ENCODE measurements at places on chromosomes 6 and 20.

GRCh38 chr6:37531026-37531425 is 31.3 kb upstream of the CCDC167 start:
- no peak for DNase-seq

DNA sequence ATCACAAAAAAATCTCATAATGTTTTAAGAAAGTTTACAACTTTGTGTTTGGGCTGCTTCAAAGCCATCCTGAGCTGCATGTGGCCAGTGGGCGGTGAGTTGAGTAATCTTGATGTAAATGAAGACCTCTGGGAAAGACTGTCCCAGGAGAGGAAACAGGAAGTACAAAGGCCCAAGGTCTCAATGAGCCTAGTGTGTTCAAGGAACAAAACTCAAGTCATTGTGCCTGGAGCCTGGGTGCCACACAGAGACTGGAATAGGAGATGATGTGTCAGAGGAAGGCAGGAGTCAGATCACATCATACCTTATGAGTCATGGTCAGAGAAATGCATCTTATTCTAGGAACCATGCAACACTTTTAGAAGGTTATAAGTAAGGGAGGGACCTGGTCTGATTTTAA is 51.5 kb downstream of the COL19A1 start:
- no peak for DNase-seq

DNA sequence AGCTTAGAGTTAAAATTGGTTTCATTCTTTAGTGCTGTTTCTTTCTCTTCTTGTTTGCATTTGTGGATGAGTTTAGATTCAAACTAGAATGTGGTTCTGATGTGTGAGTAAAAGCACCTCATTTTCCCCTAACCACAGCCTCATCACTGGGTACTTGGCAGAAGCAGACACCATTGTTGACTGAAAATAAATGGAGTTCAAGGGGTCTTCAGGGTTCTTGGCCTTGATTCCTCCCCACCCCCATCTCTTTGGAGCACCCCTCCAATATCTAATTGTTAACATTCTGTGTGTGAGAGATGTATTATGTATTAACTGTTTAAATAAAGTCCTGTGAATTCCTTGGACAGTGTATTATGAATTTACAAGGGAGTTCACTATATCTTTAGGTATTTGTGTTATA is 59.6 kb downstream of the JARID2 start:
- DNase-seq: no peak

DNA sequence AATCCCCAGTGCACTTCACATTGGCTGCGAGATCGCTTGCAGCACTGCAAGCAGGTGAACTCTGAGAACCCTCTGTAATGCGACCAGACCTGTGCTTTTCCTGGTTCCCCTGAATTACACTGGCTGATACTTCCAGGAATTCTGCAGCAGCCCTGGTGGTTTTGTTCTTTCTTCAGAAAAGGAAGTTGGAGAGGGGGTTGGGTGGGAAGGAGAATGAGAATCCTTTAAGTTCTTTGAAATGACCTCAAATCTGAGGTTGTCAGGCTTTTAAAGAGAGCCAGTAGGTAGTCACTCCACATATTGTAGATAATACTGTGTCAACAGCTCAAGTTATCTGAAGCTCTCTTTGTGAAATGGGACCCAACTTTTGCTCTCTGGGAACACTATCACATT is 62.4 kb downstream of the GCNT2 start:
- no peak for DNase-seq

- DNase-seq: no peak
These were observed 21.1 kb downstream of the TRIM26 start for GRCh38 chr6:30192076-30192475.

- DNase-seq: no peak
These were observed 112.9 kb upstream of the PHACTR1 start for GRCh38 chr6:12603673-12604049.

DNA sequence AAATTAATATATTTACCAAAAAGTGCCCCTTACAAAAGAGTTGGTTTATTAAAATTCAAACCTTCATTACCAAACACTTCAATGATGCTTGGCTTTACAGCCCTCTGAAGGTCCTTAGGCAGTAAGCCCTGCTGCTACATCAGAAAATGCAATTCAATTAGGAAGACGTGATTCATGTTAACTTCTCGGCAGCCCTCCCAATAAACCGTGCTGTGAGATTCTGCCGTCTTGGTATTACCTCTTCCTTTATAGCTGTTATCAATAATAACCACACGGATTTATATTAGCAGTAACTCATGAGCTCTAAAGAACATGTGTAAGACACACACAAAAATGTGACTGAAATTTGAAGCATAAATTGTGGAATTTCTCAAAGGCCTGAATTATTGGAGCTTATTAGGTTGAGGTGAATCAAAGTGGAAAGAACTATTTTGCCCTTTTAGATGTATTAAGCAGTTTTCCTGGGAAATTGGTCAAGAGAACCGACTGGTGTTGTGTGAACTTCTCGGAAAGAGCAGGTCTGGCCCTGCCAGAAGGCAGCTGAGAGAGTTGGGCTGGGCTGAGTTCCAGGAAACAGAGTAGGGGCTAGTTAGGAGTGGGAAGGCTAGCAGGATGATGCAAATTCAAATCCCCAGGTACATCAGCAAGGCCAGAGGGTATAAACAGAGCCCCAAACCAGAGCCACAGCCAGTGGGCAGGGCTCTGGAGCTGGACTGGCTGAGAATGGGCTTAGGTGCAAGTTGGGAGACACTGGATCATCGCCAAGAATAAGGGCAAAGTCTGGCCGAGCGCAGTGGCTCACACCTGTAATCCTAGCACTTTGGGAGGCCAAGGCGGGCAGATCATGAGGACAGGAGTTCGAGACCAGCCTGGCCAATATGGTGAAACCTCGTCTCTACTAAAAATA is 33.1 kb downstream of the FGD2 start:
- no peak for DNase-seq

- DNase-seq: no peak
These were observed 79.1 kb downstream of the DTD1 start for GRCh38 chr20:18666803-18667415.

GRCh38 chr6:21753241-21754108 is 159.9 kb downstream of the SOX4 start:
- no peak for DNase-seq

- DNase-seq: no peak
These were observed at the start of gene C6orf118 for GRCh38 chr6:165308926-165309731. C6orf118 (minus strand) TSS chr6:165309605; CDS start chr6:165309586, 19 bp downstream.

DNA sequence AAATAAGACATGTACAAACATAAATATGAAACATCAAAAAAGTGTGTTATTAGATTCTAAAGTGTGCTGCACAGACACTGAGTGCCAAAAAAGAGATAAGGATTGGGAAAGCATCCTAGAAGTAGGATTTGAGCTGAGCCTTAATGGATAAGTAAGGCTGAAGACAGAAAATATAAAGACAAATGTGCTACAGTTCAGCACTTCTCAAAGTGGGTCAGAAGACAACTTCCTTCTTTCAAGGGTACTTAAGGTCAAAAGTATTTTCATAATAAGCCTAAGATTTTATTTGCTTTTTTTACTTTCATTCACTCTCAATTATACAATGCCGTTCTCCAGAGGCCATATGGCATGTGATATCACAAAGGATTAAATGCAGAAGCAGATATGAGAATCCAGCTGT is 16.8 kb downstream of the USP45 start:
- no peak for DNase-seq

DNA sequence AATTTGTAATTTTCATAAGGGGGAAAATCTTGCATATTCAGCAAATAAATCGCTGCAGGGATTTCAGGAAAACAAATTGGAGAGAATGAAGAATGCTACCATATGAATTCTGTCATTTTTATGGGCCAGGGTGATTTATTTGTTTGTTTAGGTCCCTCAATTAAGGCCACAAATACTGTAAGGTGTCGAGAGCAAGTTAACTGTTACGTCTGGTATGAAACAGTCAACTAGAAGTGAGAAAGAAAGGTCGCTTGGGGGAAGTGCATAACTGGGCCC is 166.9 kb upstream of the TSHZ2 start:
- no peak for DNase-seq

- DNase-seq: no peak
These were observed 402.0 kb upstream of the SLC35B3 start for GRCh38 chr6:8837343-8837742.

GRCh38 chr6:73691512-73691911 is 4.5 kb upstream of the CD109 start:
- no peak for DNase-seq

DNA sequence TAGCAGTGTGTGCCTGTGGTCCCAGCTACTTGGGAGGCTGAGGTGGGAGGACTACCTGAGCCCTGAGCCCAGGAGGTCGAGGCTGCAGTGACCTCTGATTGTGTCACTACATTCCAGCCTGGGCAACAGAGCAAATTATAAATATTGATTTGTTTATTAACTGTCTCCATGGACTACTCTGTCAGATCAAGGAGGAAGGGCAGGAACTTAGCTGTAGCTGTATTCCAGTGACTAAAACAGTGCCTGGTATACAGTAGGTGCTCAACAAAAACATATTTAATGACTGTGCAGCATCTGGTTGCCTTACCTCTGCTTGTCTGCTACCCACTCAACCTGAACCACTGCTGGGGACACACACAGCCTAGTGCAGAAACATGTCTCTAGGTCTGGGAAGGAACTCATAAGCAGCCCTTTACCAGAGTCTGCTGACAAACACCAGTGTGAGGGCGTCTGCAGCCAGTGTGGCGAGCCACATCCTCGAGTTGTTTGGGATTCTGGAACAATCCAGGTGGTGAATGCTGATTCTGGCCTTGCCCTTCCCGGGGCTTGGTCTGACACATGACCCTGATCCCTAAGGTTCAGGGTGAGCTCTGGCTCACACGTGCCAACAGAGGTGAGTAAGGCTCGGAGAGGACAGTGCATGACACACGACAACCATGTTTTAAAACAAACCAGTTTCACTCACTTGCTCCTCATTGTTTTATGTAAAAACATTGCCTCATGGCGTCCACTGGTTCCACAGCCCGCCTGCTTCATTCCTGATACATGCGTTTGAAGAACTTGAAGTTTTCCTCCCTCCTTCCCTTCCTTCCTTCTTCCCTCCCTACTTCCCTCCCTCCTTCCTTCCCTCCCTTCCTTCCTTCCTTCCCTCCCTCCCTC is 117.9 kb upstream of the ZNF217 start:
- no peak for DNase-seq

DNA sequence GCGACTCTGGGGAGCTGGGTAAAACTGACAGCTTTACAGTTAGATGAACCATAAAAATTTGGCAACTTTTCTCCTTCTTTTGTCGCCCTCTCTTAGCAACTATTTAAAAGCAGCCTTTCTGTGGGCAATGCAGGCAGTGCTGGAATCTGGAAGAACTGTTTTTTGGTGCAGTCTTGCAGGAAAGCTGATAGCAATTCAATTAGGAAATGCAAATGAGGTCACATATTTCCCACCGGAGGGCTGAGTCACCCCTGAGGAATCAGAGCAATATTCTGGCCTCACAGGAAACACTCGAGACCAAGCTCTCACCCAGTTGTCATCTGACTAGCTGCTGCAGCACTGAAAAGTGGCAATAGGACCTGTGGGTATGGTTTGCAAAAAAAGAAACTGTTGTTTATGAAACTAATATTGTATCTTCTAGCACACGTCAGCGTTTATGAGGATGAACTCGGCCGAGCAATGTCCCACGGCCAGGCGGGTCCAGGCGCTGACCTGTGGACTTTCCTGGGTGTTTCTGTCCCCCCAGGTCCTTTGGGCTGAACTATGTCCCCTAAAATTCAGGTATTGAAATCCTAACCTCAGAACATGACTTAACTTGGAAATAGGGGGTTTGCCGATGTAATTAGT is 312.3 kb downstream of the TAF4 start:
- no peak for DNase-seq

GRCh38 chr20:58071991-58072390 is 156.5 kb downstream of the ANKRD60 start:
- DNase-seq: no peak

DNA sequence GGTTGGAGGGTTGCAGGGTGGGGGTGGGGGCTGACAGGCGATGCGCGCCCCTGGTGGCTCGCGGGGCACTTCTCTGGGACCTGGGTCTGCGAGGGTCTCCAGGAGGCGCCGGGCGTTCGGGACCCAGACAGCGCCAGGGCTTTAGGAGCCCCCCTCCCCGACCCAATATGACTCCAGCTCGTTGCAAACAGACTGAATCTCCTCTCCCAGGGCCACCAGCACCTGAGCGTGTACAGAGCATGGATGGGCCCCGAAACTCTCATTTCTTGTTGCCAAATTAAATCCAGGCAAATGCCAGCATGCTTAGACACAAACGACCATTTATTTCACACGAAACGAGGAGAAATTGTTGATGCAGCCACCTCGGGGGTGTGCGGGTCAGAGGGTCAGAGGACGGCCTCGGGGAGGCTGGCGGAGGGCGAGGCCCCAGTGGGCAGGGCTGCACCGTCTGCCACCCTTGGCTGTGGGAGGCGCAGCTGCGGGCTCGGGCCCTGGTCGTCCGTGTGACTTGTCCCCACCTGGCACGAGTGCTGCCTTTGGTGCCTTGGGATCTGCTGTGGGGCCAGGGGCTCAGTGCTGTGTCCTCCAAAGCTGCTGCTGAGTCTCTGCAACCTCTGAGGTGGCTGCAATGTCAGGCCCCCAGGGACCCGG is 20.9 kb upstream of the GATA5 start:
- no peak for DNase-seq

- DNase-seq: no peak
These were observed 542.9 kb upstream of the JAG1 start for GRCh38 chr20:11216451-11217314.

DNA sequence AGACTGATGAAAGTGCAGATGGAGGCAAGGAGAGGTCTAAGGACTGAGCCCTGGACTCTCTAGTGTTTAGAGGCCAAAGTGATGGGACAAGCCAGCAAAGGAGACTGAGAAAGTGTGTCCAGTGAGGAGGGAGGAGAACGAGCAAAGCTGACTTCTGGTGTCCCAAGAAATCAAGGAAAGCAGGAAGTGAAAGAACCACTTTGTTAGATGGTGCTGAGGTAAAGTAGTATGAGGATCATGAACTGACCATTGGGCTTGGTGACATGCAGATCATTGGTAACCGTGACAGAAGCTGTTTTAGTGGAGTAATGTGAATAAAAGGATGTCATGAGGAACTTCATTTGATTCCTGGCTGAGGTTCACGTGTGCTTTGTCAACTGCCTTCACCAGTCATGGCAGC is 108.4 kb downstream of the SLX4IP start:
- no peak for DNase-seq
